ENCODE measurements at places on chromosomes 12 and 14. TPM values are rescaled to one million over a fixed set of nuclear protein-coding genes. Genes with fewer than 3 reads are reported as not detected.

PROX2 gene
- not detected for total RNA-seq

AICDA gene
- not detected for total RNA-seq

CISTR gene
- total RNA-seq = 3.7 TPM

C14orf180 gene
- total RNA-seq = 59.5 TPM

VDR gene
- 2.2 TPM for total RNA-seq

NKX2-1 gene
- total RNA-seq = not detected

BICDL1 gene
- 9.8 TPM for total RNA-seq

FBLN5 gene
- total RNA-seq = 132 TPM

GPR84 gene
- total RNA-seq = not detected

NTS gene
- not detected for total RNA-seq

DNA sequence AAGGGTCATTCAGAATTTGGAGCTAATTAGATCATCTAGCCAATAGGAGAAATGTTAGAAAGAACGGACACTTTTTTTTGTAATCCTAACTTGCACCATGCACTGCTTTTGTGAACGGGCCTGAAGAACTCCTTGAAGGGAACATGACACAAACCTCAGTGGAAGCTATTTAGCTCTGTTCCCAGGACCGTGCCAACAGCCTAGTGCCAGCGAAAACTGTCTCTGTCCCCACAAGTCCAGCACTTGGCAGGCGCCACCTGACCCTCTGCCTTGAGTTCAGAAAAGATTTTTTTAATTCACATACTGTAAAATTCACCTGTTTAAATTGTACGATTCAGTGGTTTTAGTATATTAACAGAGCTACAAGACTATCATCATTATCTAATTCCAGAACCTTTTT lies 31.3 kb upstream of the KCNA5 start:
- H3K27ac ChIP-seq = no peak overlapping the region
- no peaks in the 10 kb centered on the region for H3K36me3 ChIP-seq
- H3K4me1 ChIP-seq = no peaks in the 10 kb centered on the region

GRCh38 chr12:124898923-124899294 lies 15.5 kb downstream of the UBC start:
- H3K4me1 ChIP-seq = no peaks in the 10 kb centered on the region
- H3K36me3 ChIP-seq = no peaks in the 10 kb centered on the region
- no peak overlapping the region for H3K27ac ChIP-seq

DNA sequence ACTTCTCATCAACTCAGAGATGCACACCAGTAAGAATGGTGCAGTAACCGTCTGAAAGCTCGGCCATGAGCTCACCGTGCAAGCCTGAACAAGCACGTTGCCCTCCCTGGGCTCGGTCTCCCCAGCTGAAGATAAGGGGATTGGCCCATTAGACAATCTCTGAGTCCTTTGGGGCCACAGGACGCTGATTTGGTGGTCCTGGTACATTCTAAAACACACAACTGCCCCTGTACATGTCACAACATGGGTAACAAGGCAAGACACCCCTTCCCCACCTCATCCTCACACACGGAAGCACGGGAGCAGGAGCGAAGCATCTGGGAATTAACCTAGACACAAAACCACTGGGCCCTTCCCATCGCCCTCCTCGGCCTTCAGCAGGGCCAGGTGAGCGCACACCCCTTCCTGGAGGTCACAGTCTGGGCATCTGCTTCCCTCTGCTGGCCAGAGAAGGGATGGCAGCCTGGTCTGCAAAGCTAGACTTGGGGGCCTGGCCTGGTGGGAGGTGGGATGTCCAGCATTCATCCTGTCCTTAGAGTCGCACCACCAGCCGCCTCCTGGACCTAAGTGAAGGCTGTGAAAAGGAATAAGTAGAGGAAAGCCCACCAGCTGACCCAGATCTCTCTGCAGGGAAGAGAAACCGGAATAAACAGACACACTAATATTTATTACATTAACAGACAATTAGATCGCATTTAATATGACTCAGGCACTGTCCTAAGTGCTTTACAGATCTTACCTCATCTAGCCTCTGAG lies 18.9 kb upstream of the SMUG1 start:
- no peaks in the 10 kb centered on the region for H3K4me1 ChIP-seq
- no peaks in the 10 kb centered on the region for H3K36me3 ChIP-seq
- H3K27ac ChIP-seq = no peak overlapping the region

DNA sequence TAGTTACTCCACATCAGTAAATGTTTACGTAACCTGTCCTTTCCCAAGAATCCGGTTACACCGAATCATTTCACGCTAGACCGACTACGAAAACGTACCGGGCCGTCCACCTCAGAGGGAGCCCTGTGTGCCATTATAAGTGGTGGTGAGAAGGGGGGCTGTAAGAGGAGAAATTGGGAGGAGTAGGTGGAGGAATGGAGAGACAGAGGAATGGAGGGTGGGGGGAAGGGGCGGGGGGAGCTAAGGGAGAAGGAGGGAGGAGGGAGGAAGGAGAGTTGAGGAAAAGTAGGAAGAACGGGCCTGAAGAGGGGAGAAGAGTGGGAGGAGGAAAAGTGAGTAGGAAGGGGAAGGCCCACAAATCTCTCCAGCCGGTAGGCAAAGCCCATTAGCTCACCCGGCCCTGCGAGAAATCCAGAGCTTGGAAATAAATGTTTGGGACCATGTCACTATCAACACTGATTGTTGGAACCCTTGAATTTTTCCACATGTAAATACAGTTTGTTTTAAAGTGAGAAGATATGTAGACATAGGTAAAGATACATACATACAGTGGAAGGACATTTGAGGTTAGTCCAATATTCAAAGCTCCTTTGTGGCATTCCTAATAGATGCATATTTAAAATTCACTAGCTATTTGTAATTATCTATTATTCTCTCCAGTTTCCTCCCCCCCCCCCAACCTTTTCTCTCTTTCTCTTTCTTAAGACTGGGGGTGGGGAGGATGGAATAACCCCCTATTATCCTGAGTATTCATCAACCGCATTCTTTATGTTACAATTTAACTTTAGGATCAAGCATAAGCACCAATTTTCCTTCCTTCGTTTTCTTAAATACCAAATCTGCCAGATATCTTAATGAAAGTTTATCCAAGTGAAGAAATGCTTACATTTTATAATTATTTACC lies 2.1 kb upstream of the FOXG1 start:
- peaks cover 60% of the 10 kb centered on the region for H3K27me3 ChIP-seq
- H3K4me3 ChIP-seq = no peak overlapping the region
- H3K27ac ChIP-seq = no peak overlapping the region
- no peak for DNase-seq
- H3K4me1 ChIP-seq = no peaks in the 10 kb centered on the region

DNA sequence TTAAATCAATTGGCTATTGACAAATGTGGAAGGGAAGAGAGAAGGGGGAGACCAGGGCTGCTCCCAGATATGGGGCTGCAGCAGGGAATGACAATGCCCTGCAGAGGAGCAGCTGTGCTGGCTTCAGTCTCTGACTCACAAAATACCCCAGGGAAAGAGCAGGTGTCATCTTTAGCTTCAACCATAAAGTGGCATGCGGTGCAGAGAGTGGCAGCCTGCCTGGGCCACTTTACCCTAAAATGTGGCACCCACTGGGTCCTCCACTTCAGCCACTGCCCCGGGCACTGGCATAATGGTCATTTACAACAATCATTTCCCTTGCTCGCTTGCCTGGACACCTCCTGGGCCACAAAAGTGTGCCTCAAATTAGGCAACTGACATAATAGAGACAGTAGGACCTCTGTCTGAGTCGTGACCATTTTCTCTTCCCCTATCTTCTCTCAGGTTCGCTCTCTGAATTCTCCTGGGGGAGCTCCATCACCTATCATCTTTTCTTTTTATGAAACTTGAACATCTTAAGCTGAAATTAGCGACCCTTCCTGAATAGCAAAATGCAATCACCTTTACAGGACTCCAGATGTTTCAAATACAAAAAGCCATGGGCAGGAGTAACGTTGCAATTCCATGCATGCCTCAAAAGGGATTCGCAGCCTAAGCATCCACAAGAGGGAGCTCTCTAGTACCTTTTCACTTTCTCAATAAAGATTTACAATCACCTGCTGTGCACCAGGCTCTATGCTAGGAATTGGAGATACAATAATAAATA lies 179.9 kb upstream of the ATF7IP start:
- no peaks in the 10 kb centered on the region for H3K4me1 ChIP-seq
- no peak overlapping the region for H3K27ac ChIP-seq
- no peaks in the 10 kb centered on the region for H3K27me3 ChIP-seq
- no peak for DNase-seq
- no peak overlapping the region for H3K4me3 ChIP-seq

- no peak overlapping the region for H3K4me3 ChIP-seq
- H3K27me3 ChIP-seq = no peaks in the 10 kb centered on the region
- no peak overlapping the region for H3K27ac ChIP-seq
- H3K4me1 ChIP-seq = no peaks in the 10 kb centered on the region
These were observed 318.8 kb downstream of the NAV3 start for GRCh38 chr12:78149459-78149858.

- H3K27ac ChIP-seq = no peak overlapping the region
- no peaks in the 10 kb centered on the region for H3K27me3 ChIP-seq
- DNase-seq = no peak
- H3K36me3 ChIP-seq = no peaks in the 10 kb centered on the region
These were observed 443.5 kb upstream of the RGS6 start for GRCh38 chr14:71488703-71489191.

DNA sequence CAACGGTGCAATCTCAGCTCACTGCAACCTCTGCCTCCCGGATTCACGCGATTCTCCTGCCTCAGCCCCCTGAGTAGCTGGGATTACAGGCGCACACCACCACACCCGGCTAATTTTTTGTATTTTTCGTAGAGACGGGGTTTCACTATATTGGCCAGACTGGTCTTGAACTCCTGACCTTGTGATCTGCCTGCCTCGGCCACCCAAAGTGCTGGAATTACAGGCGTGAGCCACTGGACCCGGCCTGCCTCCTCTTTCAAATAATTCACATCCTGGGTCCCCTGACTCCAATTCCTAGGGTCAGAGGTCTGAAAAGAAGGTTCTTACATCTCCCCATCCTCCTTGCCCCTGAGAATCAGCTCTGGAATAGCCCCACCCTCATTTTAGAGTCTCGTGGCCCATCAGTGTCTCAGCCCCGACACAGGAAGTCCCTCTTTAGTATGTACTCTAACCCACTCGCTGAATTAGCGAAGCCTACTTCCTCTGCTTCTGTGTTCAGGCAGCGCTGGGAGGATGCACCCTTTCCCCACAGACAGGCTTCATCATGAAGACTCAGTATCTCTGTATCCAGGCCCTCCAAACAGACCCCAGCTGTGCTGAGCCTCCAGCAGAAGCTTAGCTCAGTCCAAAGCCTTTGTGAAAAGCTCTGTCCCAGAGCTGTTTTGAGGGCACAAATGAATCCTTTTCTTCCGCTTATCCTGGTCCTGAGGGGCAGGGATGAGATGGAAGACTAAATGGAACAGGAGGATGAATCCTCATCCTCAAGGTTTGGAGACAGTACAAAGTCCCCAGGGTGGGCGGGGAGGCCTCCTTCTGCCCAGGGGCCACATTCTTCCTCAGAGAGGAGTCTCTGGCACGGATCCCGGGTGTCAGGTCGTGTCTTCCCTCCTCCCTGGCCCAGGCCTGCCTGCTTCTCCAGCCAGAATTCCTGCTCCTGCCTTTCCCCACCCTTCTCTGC lies 3.5 kb downstream of the LPAR5 start:
- no peaks in the 10 kb centered on the region for H3K36me3 ChIP-seq
- H3K4me3 ChIP-seq = no peak overlapping the region
- no peaks in the 10 kb centered on the region for H3K4me1 ChIP-seq
- H3K27me3 ChIP-seq = no peaks in the 10 kb centered on the region
- H3K27ac ChIP-seq = no peak overlapping the region
- no peak for DNase-seq

- H3K27ac ChIP-seq = no peak within 1 kb of the TSS
- H3K4me3 ChIP-seq = peak within 1 kb of the TSS; percentile 53
- no peaks in the 10 kb centered on the region for H3K36me3 ChIP-seq
- no peaks in the 10 kb centered on the region for H3K4me1 ChIP-seq
- peaks cover 11% of the 10 kb centered on the region for H3K27me3 ChIP-seq
These were observed at the start of gene PIANP for GRCh38 chr12:6700646-6701051. PIANP (minus strand) TSS chr12:6700815; CDS start chr12:6698061, 2,754 bp downstream.

- no peaks in the 10 kb centered on the region for H3K27me3 ChIP-seq
- H3K4me1 ChIP-seq = no peaks in the 10 kb centered on the region
- no peak for DNase-seq
- no peak overlapping the region for H3K27ac ChIP-seq
- H3K36me3 ChIP-seq = no peaks in the 10 kb centered on the region
These were observed 94.4 kb downstream of the PTPRR start for GRCh38 chr12:70826156-70826555.

DNA sequence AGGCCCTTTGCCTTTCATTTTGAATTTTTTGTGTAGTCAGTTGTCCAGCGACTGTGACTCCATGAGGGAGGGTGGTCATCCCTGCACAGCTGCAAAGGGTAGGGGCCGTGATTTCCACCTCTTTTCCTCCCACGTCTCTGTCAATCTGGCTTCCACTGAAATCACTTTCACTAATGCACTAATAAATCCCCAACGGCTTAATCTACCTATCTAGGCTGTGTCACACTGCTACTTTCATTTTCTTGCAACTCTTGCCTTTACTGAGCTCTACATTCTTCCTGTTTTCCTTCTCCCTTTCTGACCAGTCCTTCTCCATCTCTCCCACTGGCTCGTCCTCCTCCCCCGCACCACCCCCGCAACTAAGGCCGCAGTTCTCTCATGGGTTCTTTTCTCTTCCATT lies 212.3 kb upstream of the FOXN3 start:
- H3K27ac ChIP-seq = no peak overlapping the region
- no peaks in the 10 kb centered on the region for H3K27me3 ChIP-seq
- H3K4me3 ChIP-seq = no peak overlapping the region
- H3K4me1 ChIP-seq = no peaks in the 10 kb centered on the region

DNA sequence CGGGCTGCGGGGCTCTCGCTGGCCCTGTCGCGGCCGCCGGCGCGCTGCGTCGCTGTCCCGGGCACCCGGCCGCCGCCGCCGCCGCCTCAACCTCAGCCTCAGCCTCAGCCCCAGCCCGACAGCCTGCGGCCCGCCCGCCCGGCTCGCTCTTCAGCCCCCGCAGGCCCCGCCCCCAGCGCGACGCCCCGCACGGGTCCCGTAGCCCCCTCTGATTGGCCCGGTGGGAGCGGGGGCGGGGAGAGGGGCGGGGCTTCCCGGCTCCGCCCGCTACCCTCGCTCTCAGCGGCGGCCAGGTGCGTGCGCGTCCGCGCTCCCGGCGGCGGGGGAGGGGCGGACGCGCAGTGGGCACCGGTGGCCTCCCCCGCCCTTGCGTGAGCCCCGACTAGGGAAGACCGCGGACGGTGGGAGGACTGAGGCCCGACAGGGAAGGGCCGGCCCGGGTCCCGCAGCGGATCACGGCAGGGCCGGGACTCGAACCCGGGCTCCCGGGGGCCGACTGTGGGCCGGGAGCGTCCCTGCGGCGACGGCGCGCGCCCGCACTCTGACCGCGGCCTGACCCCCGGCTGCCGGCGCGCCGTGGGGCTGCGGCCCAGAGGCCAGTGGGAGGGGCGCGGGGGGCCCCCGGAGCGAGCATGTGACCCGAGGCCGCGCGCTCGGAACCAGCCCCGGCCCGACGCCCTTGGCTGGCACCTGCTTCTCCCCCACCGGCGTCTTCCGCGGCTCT lies at the start of gene PPP1R13B:
PPP1R13B (minus strand) TSS at position 125 of the 724 bp plus-strand sequence. CDS start 268 bp downstream, outside the sequence.
- peak within 1 kb of the TSS; percentile 78 for H3K4me3 ChIP-seq
- peaks cover 7% of the 10 kb centered on the region for H3K36me3 ChIP-seq
- peak within 1 kb of the TSS; percentile 86 for H3K27ac ChIP-seq
- peak; percentile 86 for DNase-seq
- H3K27me3 ChIP-seq = no peaks in the 10 kb centered on the region

- no peaks in the 10 kb centered on the region for H3K4me1 ChIP-seq
- H3K27me3 ChIP-seq = no peaks in the 10 kb centered on the region
- H3K4me3 ChIP-seq = no peak overlapping the region
- no peak for DNase-seq
- no peak overlapping the region for H3K27ac ChIP-seq
These were observed 162.9 kb downstream of the LRIG3 start for GRCh38 chr12:58757422-58757821.

All from right atrium auricular region (tissue), 2 donors.